Vagina (tissue), 2 donors: ENCODE measurements at places on chromosomes 2 and 18. TPM values are rescaled to one million over a fixed set of nuclear protein-coding genes. Genes with fewer than 3 reads are reported as not detected.
A peak's percentile ranks its signal among the peaks of the same experiment; 100 is the strongest.

GRCh38 chr2:231102772-231103171 is 22.1 kb downstream of the HTR2B start:
- no peaks in the 10 kb centered on the region for H3K4me1 ChIP-seq
- no peak overlapping the region for H3K27ac ChIP-seq
- H3K27me3 ChIP-seq, result no peaks in the 10 kb centered on the region
- no peak for DNase-seq
- no peak overlapping the region for H3K4me3 ChIP-seq

DNA sequence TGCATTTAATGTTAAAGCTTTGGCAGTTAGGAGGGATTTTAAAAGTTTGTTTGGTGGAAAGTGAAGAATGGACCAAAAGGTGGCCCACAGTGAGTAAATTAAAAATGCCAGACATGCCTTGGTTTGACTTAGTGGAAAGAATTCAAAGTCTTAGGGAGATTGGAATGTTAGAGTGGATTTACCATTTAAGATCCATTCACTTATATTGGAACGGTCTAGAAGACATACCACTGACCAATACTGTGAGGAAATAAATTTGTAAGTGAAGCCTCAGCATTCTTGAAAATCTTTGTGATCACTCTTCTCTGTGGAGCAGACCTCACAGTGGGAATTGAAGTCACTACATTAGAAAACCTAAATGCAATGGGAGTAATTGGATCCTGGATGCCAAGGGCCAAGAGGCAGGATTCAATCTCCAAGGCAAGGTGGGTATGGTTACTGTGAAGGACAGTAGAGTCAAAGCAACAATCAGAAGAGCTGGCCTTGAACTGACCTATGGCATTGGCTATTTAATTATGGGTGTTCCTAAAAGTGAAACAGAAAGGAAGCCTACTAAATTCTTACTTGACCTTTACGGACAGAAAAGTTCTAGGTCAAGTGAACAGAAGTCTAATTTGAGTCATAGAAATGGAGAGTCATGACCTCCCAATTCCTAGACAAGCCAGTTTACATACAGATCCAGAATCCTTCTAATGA is 40.2 kb upstream of the VRK2 start:
- no peaks in the 10 kb centered on the region for H3K27me3 ChIP-seq
- H3K4me1 ChIP-seq, result no peaks in the 10 kb centered on the region
- H3K4me3 ChIP-seq, result no peak overlapping the region
- H3K27ac ChIP-seq, result no peak overlapping the region
- DNase-seq, result no peak

IL18R1 gene
- total RNA-seq, result 4.9 TPM

AQP12B gene
- not detected for total RNA-seq

SFTPB gene
- total RNA-seq, result not detected

DNA sequence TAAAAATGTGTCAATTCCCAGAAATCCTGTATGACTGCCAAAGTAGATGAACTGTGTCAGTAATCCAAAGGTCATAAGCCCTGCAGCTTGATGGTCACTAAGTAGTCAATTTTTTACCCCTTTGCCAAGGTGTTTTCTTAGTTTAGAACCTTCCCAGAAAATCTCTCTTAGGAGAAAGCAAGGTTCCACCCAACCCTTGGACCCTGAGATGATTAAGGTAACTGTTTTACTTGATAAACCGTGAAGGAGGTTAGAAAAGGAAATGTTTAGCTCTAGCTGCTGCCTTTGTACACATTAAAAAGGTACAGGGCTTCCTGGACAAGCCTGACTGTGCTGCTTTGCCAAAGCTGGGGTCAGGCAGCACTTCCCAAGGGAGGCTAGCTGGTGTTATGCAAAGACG is 24.4 kb upstream of the LRP2 start:
- H3K4me3 ChIP-seq, result no peak overlapping the region
- DNase-seq, result no peak
- no peaks in the 10 kb centered on the region for H3K4me1 ChIP-seq
- H3K27me3 ChIP-seq, result no peaks in the 10 kb centered on the region
- no peak overlapping the region for H3K27ac ChIP-seq

- peak overlapping the region; percentile 75 for H3K27ac ChIP-seq
- H3K36me3 ChIP-seq, result no peaks in the 10 kb centered on the region
- no peak overlapping the region for H3K4me3 ChIP-seq
- no peak for DNase-seq
- peaks cover 23% of the 10 kb centered on the region for H3K4me1 ChIP-seq
Observed at GRCh38 chr2:187543488-187543887, 10.7 kb downstream of the TFPI start.

DNA sequence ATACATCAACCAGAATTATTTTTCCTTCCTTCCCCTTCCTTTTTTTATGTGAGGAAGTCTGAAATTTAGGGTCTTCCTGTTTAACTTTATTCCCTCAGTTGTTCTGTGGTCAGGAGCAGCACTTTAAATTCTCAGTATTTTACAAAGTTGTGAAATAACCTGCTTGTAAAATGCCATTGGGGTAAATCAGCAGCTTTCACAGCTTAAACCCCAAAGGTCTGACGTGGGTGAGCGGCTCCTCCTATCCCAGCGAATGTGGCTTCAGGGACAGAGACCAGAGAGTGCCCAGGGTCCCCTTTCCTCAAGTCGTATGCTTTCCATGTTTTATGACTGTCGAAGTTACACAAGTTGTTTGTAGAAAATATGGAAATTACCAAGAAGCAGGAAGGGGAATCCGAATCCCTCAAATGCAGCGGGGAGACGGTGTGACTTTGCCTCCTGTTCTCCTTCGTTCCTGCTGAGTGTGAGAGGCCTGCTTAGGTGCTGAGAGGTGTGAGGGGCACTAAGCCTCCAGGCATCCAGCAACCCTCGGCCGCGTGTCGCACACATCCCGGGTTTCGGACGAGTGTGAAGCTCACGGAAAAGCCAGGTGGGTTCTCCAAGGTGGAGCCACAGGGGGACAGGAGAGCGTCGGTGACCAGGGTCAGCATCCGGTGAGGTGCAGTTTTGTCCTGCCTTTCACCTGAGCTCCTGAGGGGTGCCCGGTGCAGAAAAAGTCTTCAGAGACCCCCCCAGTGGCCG is 10.8 kb upstream of the KCNG2 start:
- no peak overlapping the region for H3K27ac ChIP-seq
- DNase-seq, result no peak
- H3K4me3 ChIP-seq, result no peak overlapping the region
- no peaks in the 10 kb centered on the region for H3K4me1 ChIP-seq
- H3K36me3 ChIP-seq, result no peaks in the 10 kb centered on the region
